ENCODE measurements at places on chromosomes 16 and 17.

DNA sequence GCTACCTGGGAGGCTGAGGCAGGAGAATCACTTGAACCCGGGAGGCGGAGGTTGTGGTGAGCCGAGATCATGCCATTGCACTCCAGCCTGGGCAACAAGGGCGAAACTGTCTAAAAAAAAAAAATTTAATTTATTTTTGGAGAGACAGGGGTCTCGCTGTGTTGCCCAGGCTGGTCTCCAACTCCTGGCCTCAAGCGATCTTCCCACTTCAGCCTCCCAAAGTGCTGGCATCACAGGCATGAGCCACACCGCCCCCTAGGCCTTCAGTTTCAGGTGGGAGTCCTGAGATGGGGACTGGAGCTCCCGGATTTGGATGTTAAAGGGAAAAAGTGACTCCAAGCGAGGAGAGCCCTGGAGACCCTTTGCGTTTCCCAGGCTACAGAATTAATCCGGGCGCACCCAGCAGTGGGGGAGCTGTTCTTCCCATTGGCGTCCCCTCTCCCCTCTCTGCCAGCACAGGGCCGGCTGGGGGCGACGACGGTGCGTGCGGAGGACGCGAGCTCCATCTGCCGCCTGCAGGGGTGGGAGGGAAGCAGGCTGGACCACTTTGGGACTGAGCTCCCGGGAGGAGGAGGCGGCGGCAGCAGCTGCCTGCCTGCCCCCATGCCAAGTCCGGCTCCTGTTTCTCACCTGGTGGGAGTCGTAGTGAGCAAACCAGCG is 49.3 kb upstream of the USP7 start:
- DNase-seq: peak; percentile 81

DNA sequence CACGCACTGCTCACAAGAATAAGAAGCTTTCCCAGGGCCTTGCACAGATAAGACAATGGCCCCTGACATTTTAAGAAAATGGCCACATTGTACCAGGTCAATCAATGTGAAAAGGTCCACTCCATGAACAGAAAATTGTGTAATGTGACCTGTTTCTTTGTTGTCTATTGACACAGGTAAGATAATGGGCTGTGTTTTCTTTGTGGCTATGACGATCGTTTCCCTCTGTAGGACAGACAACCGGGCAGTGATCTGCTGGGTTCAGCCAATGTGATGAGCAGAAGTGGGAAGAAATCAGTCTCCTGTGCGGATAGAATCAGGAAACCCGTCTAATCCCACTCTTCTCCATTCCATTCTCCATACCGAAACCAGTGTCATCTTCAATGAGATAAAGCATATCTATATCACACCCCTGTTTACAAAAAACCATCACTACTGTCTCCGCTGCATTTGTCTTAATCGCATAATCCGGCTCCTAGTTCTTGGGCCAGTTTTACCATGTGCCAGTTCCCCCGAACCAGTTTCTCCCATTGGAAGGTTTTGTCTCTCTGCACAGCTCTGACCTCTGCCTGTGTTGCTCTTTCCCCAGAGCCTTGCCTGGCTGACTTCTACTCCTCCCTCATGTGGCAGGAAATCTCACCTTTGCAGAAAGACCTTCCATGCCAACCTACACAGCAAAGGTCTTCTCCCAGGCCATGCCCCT is 66.9 kb upstream of the ATF7IP2 start:
- no peak for DNase-seq

GRCh38 chr16:89633064-89633631 is 19.7 kb downstream of the DPEP1 start:
- no peak for DNase-seq

- no peak for DNase-seq
Observed at GRCh38 chr17:50986989-50987660, 121.0 kb upstream of the TOB1 start.

- no peak for DNase-seq
Observed at GRCh38 chr17:41717408-41718286, 5.5 kb downstream of the GAST start.

DNA sequence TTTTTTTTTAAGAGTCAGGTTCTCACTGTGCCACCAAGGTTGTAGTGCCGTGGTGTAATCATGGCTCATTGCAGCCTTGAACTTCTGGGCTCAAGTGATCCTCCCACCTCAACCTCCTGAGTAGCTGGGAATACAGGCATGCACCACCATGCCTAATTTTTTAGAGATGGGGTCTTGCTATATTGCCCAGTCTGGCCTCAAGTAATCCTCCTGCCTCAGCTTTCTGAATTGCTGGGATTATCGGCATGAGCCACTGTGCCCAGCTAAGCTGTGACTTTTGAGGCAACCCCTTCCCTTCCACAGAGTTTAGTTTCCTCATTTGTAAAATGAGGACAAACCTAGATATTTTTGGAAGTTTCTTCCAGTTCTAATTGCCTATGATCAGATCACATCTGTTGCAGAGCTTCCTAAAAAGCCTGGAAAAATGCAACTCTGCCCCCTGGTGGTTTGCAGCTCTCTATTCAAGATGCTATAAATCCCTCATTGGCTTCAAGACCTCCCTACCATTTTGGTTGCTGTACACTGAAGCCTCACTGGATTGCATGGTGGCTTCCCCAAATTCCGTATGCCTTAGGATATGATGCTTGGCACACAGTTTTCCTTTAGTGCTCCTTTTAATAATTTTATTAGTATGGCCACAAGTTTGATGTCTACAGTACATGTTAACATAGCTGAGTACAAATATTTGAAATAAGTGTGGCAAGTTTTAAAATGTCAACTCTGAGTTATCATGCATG is 19.3 kb downstream of the GDE1 start:
- DNase-seq: peak; percentile 85

- no peak for DNase-seq
Observed at GRCh38 chr17:48439875-48440505, 10.0 kb upstream of the SKAP1 start.

DNA sequence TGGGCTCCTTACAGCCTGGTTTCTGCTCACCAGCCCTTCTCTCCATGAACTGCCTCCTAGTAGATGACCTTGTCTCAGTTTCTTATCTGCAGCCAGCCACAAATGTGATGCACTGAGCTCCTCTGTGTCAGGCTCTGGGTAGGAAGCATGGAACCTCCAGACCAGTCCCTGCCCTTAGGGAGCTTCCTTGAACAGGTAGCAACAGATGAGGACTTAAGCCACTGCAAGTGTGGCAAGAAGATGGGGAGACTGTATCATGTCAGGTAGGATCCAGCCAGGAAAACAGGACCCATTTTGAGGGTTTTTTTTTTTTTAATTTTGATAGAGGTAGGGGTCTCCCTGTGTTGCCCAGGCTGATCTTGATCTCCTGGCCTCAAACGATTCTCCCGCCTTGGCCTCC is 5.3 kb upstream of the MAP3K14 start:
- DNase-seq: no peak

DNA sequence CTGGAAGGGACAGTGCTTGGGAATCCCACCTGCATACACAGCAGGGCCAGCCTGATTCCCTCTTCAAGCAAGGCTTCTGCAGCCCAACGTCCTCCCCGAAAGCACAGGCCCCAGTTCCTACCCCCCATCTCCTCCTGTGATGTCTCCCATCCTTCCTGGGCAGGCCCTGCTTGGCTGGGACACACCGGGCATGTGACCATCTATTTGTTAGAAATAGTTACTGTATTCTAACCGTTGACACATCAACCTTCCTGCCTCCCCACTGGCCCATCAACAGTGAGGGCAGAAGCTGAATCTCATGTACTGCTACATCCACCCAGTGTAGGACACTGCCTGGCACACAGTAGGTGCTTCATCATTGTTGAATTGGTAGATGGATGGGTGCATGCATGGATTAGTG is 10.7 kb downstream of the PRR29 start:
- no peak for DNase-seq

- DNase-seq: peak; percentile 5
Observed at GRCh38 chr16:65666132-65666941, 544.5 kb upstream of the CDH11 start.

GRCh38 chr17:83144421-83145357 is 65.3 kb downstream of the METRNL start:
- DNase-seq: no peak

DNA sequence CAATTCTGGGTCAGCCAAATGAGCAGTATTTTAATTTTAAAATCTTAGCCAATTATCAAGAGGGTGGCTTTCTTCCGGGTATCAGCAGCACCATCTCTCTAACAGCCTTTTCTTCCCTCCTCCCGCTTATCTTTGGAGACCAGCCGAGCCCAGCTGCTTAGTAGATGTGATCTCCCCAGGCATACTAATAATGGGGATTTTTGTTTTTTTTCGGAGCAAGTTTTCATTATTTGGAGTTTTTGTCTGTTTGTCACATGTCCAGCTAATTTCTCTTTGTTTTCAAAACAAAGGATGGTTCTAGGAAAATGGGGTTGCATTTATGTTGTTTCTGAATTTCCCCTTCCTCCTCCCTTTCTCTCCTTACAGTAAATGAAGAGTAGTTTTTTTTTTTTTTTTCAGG is 170.5 kb upstream of the MPHOSPH6 start:
- DNase-seq: no peak

- DNase-seq: no peak
Observed at GRCh38 chr17:67285360-67285759, 40.4 kb upstream of the HELZ start.

DNA sequence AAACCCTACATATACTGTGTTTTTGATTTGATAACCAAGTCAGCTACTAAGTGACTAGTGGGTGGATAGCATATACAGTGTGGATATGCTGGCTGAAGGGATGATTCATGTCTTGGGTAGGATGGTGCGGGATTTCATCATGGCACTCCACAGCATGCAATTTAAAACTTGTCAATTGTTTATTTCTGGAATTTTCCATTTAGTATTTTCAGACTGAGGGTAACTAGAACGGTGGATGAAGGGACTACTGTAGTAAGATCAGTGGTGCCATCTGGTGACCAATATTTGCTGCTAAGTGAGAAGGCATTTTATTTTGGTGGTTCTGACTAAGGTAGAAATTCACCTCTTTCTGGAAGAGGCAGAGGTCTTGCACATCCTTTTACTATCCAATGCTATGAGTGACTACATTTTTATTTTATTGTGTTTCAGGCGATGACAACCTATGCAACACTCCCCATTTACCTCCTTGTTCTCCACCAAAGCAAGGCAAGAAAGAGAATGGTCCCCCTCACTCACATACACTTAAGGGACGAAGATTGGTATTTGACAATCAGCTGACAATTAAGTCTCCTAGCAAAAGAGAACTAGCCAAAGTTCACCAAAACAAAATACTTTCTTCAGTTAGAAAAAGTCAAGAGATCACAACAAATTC is 3.1 kb downstream of the CDC6 start:
- peak; percentile 70 for DNase-seq

GRCh38 chr17:12859520-12859919 is 70.2 kb downstream of the ARHGAP44 start:
- DNase-seq: no peak

DNA sequence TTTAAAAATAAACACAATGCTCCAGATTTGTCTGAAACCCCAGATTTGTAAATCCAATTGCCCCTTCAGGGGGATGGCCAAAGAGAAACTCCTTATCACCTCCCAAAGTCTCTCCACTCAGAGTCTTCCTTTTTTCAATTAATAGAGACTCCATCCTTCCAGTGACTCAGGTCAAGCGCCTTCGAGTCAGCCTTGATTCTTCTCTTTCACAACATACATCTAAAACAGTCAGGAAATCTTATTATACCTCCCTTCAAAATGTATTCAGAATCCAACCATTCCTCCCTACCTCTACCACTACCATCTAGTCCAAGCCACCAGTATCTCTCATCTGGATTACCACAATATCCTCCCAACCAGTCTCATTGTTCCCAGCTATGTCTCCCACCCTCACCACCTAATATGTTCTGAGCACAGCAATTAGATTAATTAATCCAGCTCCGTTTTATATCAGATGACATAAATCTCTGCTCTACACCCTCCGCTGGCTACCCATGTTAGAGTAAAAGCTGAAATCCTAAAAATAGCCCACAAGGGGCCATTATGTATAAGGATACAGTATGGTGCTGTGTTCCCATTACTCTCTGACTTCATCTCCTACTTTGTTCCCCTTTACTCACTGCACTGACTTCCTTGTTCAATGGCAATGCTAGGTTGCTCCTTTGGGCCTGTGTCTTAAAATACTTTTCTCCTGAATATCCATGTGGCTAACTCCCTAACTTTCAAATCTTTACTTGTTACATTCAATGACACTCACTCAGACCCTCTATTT is 11.8 kb downstream of the SIAH1 start:
- DNase-seq: no peak

GRCh38 chr17:75555679-75556153 is 30.2 kb downstream of the LLGL2 start:
- no peak for DNase-seq

DNA sequence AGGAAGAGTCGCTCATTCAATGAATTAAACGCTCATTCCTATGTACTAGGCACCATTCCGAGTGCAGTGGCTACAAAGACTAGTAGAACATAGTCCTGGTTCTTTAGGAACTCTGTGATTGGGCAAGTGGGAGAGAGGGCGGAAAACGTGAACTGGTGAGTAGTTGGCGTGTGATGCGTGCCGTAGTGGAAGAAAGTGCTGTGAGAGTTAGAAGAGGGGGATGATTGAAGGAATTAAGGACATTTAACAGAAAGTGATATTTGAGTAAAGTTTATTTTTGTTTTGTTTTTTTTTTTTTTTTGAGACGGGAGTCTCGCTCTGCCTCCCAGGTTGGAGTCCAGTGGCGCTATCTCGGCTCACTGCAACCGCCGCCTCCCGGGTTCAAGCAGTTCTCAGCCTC is 7.9 kb upstream of the SLFN14 start:
- peak; percentile 35 for DNase-seq

DNA sequence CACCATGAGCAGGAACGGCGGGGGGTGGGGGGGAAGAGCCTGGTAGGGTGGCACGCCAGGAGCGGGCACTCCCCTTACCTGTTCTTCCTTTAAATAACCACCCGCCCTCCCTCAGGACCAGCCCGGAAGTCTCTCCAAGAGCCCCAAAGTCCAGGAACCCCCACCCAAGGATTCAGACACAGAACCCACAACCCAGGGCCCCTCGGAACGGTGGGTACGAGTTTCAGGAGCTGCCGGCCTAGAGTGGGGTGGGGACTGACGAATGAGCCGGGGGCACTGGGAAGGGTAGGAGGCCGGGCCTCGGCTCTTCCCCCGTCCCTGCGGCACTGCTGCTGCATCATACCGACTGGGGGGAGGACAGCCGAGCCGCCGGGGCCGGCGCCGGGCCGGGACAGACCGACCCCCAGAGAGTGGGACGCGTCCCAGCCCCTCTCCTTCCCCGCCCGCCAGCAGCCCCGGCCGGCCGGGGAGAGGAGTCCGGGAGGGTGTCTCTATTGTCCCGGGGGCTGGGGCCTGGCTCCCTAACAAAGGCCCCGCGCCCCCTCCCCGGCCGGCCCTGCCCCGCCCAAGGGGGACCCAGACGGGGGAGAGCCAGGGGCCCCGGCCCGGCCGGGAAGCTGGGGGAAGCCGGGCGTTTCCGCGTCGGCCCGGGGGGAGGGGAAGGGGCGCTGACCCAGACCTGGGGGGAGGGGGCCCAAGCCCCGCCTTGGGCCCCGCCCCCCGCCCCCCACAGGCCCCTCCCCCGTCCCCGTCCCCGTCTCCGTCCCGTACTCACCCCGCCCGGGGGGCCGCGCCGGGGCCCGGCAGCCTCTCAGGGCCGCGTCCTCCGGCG is 747 bp downstream of the ATXN7L3 start:
- DNase-seq: peak; percentile 89

DNA sequence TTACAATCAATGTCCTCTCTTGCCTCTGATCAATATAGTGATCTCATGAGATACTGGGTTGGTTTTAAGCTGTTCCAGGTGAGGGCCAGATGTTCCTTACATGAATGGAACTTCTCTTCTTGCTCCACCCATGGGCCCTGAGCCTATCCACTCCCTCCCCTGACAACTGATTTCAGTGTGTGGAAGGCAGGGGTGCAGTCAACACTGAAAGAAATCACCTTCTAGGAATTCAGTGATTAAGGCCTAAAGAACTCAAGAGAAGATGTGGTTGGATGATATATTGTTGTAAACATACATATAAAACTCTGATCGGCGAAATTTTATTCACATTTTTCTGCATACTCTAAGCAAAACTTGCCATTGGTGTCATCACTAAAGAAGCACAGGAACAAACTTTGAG is 6.7 kb upstream of the GOSR2 start:
- DNase-seq: no peak

All from neural progenitor cell (in vitro differentiated cells).